ENCODE measurements at places on chromosomes 12 and 14.

DNA sequence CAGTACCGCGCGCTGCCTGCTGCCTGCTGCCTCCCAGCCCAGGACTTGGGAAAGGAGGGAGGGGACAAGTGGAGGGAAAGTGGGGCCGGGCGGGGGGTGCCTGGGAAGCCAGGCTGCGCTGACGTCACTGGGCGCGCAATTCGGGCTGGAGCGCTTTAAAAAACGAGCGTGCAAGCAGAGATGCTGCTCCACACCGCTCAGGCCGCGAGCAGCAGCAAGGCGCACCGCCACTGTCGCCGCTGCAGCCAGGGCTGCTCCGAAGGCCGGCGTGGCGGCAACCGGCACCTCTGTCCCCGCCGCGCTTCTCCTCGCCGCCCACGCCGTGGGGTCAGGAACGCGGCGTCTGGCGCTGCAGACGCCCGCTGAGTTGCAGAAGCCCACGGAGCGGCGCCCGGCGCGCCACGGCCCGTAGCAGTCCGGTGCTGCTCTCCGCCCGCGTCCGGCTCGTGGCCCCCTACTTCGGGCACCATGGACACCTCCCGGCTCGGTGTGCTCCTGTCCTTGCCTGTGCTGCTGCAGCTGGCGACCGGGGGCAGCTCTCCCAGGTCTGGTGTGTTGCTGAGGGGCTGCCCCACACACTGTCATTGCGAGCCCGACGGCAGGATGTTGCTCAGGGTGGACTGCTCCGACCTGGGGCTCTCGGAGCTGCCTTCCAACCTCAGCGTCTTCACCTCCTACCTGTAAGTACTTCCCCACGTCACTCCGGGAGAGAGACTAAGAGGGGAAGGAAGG is at the start of gene LGR5:
TSS of gene LGR5 (plus strand) at position 186 of the 732 bp plus-strand sequence. CDS start at position 469, 283 bp downstream.
- DNase-seq, result no peak

DNA sequence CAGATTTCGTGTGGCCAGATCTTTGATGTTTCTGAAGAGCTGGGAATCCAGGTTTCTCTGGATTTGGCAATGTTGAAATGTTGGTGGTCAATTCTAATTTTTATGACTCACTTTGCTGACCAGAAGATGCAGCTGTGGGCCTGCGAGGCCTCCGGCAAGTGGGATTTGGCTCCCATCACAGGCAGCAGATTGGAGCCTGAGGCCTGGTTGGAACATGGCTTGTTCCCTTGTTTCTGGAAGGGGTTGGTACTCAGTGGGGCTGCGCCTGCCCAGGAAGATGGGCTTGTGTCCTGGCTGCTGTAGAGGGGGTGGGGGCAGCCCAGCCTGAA is 23.1 kb downstream of the FBRSL1 start:
- DNase-seq, result no peak

DNA sequence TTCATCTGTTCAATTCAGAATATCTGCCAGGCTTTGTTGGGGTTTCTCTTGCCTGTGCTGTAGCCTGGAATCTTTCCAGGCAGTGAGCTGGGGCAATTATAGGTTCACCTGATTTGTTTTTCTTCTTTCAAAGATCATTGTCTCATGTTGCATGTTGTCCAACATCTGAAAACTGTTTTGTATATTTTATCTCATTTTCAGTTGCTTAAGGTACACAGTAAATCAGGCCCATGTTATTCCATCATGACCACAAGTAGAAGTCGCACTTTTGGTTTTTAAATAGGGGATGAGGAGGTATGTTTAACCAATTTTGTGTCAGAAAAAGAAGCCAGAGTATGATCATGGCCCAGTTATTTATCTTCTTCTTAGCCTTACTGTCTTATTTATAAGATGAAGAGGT is 24.9 kb upstream of the FUT8 start:
- DNase-seq, result no peak

GRCh38 chr14:87312894-87313205 is 680.1 kb downstream of the GALC start:
- DNase-seq, result no peak

DNA sequence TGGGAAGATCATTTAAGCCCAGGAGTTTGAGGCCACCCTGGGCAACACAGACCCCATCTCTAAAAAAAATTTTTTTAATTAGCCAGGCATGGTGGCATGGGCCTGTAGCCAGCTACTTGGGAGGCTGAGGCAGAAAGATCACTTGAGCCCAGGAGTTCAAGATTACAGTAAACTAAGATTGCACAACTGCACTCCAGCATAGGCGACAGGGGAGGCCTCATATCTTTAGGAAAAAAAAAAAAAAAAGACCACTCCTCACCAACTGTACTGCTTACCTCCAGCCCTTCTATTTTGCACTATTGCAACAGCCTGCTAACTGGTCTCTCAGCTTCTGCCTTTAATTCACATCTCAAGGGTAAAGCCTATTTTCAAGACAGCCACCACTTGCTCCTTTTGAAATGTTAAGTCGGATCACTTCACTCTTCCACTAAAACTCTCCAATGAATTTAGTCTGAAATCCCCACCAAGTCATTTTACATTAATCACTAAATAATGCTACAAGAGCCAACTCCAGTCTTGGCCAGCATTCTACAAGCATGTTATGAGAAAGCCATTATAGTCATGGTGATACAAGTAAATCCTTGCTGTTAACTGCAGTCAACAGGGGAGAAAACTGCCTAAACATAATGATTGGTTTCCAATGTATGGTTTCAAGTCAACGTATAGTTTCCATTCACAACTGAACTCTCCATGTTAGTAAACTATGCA is 106.0 kb downstream of the RPS29 start:
- no peak for DNase-seq

DNA sequence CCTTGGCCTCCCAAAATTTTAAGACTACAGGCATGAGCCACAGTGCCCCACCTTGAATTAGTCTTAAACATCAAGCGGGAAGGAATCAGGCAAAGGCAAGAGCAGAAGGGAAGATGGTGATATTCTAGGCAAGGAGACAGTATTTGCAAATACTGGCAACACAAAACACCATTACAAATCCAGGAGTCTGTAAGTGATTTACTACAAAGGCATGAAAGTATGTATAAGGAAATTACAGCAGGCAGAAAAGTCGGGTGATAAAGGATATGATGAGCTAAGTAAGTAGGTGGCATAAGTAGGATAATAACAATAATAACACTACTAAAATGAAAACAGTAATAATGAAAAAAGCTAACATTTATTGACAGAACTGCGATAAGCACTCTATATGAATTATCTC is 28.5 kb downstream of the FMNL3 start:
- no peak for DNase-seq

DNA sequence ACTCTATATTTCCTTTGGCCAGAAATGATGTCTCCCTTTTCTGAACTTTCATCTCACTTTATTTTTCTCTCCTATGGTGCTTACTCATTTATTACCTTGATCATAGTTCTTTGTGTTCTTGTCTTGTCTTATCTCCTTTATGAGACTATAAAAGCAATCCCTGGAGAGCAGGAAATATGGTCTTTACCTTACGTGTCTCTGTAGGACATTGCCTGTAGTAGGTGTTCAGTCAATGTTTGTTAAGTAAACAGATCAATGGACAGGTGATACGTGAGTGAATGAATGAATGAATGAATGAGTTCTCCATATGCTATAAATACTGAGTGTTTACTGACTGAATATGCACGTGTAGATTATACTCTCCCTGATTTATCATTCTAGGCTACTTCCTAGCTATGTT is 193.7 kb upstream of the HMGA2 start:
- no peak for DNase-seq

GRCh38 chr12:47507221-47507620 is 198.6 kb downstream of the RPAP3 start:
- no peak for DNase-seq

- DNase-seq, result peak; percentile 50
These were observed 237.6 kb downstream of the SLC41A2 start for GRCh38 chr12:104720339-104721038.

DNA sequence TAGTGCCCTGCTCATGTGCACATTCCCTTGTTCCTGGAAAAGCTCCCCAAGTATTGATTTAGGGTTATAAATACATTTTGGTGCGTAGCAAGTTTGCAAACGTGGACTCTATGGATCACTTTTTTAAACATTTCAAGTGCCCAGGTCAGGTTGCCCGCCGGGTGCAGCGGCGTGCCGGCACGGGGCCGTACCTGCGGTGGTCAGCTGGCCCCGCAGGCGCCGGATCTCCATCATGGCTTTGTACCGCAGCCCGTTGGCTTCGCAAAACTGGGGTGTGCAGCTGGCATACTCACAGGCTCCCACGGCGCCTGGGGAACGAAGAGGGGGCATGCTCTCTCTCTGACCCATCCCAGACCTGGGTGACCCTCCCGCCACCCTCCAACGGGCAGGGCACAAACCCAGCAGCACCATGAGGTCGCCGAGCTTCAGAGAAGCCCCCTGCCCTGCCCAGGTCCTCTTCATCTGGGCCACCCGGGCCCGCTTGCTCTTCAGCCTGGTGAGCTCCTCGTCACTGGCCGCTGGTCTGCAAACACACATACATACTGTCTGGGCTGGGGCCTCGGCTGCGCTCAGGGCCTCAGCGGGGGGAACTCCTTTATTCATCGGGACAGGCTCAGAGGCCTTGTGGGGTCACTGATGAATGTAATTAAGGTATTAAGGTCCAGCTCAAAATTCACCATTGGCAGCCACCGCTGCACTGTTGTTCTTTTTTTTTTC is 35.1 kb downstream of the DHX37 start:
- no peak for DNase-seq

DNA sequence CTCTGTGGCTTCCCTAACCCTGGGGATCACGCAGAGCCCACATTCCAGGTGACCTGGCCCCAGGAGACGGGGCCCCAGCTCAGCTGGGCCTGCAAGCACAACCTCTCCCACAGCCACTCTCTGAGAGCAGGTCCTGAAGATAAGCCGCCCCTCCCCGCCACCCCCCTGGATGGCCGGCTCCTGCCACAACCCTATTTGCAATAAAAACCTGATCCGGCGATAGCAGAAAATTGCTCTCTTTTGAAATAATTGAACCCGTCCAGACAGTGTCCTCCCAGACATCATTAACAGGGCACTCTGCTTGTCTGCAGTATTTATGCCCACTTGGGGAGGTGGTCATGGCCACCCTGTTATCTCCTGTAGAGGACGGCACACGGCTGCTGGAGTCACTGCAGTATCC is 5.0 kb downstream of the C14orf180 start:
- no peak for DNase-seq

- no peak for DNase-seq
These were observed 88.5 kb upstream of the CSRP2 start for GRCh38 chr12:76967181-76967885.

- no peak for DNase-seq
These were observed 3.6 kb downstream of the CFL2 start for GRCh38 chr14:34710744-34711143.

DNA sequence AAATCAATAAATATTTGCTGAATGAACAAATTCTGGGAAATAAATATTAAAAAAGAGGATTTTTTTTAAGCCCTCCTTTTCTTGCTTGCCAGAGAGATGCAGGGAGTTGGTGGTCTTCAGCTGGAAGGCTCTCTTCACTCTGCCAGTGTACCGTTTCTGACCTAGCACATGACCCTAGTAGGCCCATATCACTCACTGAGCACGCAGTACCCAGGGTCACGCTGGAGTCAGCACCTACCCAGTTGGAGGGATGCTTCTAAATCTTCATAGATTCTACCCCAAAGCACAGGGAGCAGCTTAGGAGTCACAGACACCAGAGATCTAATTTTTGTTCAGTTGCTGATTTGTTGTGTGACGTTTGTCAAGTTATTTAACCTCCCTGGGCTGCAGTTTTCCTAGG is 195.4 kb upstream of the TBX3 start:
- no peak for DNase-seq

- no peak for DNase-seq
These were observed 19.3 kb downstream of the ASCL1 start for GRCh38 chr12:102976609-102977280.

DNA sequence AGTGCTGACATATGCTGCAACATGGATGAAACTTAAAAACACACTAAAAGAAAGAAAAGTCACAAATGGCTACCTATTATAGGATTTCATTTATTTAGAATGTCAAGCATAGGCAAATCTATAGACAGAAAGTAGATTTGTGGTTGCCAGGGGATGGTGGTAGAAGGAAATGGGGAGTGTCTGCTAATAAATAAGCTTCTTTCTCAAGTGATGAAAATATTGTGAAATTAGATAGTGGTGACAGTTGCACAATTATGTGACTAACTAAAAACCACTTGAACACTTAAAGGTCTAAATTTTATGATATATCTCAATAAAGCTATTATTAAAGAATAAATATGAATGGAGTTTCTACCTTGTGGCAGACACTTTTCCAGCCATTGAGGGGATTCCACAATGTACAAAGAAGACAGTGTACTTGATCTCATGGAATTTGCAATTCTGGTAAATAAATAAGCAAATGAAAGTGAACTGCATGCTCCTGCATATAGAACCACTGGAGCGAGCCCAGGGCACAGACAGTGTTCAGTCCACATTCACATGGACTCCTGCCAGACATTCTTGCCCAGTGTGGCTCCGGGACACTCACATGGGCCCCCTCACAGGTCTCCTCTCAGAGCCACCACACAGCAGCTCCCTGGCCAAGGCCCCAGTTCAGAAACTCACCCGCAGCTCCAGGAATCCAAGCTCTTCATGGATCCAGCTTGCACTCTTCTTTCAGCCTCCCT is 107.1 kb upstream of the ARID2 start:
- no peak for DNase-seq

DNA sequence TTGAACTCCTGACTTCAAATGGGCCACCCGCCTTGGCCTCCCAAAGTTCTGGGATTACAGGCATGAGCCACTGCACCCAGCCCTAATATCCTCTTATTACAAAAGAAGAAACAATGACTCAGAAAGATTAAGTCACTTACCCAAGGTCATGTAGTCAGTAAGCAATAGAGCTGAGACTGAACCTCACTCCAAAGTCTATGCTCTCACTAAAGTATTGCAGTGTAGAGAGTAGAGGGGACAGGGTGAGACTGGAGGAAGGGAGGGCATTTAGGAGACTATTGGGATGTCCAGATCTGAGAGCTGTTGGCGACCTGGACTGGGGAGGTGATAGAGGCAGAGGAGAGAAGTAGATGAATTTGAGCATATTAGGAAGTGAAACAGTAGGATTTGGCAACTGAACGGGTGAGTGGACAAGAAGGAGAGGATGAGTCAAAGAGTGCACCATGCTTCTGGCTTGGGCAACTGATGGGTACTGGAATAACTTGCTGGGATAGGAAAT is 11.8 kb downstream of the P2RX7 start:
- DNase-seq, result no peak

DNA sequence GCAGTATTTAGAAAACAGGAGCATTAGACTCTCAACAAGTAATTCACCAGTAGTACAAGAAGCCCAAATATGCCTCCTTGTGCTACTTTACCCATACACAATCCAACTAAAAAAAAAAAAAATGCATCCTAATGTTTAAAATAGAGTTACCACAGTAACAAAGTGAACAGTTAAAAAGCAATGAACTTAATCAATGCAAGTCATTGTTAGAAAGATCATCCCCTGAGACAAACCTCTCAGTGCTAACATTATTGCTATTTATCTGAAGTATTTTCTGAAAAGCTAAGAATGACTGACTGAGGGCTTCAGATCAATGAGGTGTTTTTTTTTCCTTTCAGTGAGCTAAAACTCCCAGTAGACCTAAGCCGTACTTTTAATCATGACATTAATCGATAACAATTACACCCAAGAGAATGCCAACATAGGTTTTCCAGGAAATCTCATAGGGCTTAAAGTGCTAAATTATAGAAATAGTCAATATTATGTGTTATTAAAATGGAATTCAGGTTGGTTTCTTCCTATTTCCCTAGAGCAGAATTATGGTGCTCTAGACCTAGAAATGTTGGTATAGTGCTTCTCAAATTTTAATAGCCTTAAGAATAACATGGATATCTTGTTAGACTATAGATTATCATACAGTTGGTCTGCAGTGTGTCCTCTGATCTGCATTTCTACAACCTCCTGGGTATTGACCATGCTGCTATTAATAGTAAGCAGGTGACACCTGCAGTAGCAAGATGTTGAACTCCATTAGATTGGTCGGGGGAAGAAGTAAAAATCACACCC is 123.0 kb downstream of the PRKD1 start:
- no peak for DNase-seq

All from T-helper 17 cell (primary cell).